ENCODE measurements at places on chromosomes 5 and 9.

DNA sequence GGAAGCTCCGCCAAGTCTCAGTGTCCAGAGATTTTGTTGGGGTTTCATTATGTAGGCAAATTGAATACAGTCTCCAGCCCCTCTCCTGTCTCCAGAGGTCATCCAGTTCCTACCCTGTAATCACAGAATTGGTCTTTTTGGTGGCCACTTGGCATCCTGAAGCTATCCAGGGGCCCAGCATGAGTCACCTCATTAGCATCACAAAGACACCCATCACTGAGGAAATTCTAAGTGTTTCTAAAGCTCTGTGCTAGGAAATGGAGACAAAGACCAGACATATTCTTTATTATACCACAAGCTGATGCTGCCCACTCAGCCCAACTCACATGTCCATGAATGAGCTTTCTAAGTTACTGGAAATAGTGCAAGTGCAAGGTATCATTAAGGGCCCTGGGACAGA, 229.9 kb downstream of the DOCK8 start:
- no peak for DNase-seq

- no peak for DNase-seq
Observed at GRCh38 chr9:92763721-92764380, 782 bp downstream of the BICD2 start.

DNA sequence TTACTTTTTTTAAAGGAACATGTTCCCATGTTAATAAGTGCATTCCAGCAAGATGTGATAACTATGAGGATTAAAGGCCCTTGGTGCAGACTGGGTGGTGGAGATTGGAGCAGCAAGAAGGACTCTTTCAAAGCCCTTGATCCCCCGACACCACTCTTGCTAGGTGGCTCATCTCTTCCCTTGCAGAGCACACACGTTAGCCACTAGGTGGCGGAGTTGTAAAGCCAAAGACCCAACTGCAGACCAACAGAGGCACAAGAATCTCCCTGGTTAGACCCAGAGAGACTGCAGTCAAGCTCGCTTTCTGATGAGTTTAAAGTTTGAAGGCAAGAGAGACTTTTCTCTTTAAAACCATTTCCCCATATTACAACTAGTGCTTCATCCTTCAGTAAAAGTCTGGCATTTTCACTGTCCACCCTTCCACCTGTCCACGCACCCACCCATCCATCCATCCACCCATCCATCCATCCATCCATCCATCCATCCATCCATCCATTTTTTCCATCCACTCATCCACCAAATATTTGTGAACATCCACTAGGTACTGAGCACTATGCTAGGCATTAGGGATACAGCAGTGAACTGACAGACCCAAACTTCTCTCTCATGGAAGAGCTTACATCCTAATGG, 226.9 kb downstream of the MSX2 start:
- DNase-seq = no peak

DNA sequence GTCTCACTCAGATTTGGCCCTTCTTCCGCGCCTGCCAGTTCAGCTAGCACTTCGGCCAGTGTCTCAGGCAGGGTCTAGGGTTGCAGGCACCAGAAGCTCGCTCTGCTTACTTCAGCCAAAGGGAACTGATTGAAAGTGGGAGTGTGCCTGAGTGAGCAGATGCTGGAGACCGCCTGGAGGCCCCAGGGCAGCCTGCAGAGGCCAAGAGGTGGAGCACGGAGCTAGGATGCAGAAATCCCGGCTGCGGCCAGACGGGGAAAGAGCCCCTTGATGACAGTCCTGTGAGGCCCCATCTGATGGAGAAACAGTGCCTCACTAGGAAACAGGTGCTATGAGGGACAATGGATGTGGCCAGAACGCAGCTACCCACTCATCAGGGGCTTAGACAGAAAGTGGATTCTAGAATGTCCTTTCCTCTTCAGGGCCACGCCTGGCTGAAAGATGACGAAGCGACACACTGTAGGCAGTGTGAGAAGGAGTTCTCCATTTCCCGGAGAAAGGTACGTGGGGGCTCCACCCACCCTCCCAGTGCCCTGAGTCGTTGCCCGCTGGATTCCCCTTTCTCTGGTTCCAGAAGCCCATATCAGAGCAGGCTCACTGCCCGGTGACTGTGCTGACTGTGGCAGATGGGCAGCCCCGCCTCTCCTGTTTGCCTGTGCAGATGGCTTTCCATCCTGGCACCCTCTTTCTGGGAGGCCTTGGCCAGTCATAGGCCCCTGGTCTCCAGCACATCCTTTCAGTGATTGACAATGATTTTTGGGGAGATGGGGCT, 16.1 kb downstream of the HNRNPH1 start:
- no peak for DNase-seq
